Caki2 (cell line): ENCODE measurements at places on chromosomes 16 and 17.

- peak; percentile 71 for DNase-seq
Measured at GRCh38 chr17:39591958-39592954, 15.5 kb downstream of the NEUROD2 start.

GRCh38 chr17:2815781-2816185, 19.5 kb downstream of the RAP1GAP2 start:
- DNase-seq: peak; percentile 62

DNA sequence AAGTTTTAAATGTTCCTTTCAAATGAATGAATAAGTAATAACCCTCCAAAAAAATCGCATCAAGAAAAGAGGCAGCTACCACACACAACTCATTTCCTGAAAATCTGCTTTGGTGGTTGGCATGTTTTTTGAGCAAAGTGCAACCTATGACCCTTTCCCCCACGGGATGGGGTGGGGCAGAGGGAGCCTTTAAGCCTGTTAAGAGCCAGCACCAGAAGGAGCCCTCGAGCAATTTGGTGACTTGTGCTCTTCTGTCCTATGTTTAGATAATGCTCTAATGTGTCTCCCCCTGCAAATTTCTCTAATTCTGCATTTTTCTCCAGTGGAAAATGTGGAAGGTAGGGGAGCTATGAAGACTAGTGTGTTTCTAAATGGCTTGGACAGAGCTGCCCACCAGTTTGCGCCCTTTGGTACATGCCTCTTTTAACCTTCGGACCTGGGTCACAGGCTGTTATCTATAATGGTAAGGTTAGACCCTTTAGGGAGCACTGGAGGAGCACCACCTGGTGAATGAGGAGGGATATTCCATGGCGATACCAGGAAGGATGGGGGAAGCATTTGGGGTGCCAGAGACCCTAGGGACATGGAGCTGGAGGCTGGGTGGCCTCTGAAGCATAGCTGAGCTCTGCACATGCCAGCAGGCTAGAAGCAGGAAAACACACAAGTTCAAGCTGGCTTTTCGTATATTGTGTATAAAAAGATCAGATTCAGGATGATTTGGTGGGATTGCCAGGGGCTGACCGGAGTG, 1.6 kb downstream of the PYCARD start:
- peak; percentile 42 for DNase-seq

GRCh38 chr16:81861915-81862314, 82.8 kb downstream of the PLCG2 start:
- DNase-seq: no peak

GRCh38 chr17:50763716-50764475, 3.4 kb downstream of the ANKRD40CL start:
- no peak for DNase-seq
